ENCODE measurements at places on chromosomes 5 and 9.

GRCh38 chr5:61245936-61246335 is 83.7 kb upstream of the SMIM15 start:
- no peak for DNase-seq

- no peak for DNase-seq
These were observed 75.8 kb upstream of the IER5L start for GRCh38 chr9:129253803-129254381.

DNA sequence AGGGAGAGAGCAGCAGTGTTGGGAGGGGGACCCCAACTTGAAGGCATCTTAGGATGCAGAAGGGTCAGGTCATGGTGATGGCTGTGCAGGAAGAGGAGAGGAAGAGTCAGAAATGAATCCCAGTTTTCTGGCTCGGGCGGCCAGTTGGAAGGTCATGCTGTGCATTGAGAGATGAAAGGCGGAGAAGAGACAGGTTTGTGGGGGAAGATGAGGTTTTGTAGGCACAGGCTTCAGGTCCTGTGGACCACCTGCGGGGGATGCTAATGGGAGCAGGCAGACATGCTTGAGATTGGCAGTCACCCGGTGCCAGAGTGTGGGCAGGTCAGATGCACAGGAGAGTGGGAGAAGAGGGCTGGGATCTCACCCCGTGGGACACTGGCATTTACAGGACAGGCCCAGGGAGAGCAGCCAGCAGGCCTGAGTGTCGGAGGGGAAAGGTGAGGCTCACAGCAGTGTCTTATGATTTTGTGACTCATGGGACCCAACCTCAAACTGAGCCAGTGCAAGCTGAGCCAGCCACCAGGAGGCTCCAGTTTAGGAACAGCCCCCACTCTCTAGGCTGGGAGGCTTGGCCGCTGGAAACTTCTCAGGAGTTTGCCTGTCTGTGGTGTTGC is 17.5 kb downstream of the STXBP1 start:
- no peak for DNase-seq

DNA sequence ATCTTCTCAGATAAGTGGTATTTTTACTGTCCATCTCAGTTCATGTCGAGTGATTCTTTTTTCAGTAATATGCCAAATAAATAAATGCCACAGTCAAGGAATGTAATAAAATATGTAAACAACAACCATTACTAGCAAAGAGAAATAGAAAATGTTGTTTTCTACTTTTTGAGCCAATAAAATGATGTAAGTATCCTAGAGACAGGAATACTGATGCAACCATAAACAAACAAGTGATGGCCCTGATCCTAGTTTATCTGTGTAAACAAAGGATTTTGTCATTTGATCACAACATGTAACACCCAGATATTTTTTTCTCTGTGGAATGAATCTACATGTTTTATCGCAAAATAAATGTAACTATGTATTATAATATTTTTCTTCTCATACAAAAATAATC is 1852.8 kb downstream of the EFNA5 start:
- no peak for DNase-seq

- DNase-seq = no peak
These were observed 202.5 kb upstream of the GAS1 start for GRCh38 chr9:87149799-87150198.
